Naive thymus-derived CD8-positive, alpha-beta T cell (primary cell): ENCODE measurements at places on chromosomes 3 and 15.

DNA sequence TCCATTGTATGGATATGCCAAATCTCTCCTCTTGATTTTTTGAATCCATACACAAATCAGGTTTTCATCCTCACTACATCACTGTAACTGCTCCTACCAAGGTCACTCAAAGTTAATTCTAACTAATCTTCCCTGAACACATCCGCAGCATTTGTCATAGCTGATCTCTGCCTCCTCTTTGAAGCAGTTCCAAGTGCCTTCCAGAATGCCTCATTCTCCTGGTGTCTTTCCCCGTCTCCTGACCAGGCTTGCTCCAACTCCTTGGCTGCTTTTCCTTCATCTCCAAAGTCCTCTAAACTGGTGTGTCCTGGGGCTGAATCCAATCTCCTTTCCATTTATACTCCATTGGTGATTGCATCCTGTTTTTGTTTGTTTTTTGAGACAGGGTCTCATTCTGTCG lies 26.8 kb downstream of the KLHDC8B start:
- no peak for DNase-seq

DNA sequence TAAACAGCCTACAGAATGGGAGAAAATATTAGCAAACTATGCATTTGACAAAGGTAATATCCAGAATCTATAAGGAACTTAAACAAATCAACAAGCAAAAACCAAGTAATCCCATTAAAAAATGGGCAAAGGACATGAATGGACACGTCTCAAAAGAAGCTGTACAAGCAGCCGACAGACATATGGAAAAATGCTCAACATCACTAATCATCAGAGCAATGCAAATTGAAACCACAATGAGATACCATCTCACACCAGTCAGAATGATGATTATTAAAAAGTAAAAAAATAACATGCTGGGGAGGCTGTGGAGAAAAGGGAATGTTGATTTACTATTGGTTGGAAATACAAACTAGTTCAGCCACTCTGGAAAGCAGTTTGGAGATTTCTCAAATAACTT lies 30.7 kb upstream of the PPM1L start:
- no peak for DNase-seq

- no peak for DNase-seq
Measured at GRCh38 chr3:12179441-12179840, 20.7 kb upstream of the TIMP4 start.

DNA sequence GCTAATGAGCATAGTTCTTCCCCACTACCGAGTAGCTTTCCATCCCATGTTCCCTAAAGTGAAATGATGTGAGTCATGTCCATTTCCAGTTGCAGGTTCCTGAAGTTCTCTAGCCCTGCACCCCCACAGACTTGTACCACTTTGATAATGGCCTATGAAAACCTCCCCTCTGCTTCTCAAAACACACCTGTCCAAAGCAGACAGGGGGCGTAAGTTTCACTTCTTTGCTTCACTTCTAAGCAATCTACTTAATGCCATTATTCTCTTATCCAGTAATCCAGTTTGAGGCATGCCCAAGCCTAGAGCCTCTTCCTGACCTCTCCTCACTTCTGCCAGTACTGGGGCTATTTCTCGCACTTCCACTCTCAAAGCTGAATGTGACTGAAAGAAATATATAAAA lies 305.1 kb downstream of the IGSF11 start:
- DNase-seq = no peak

DNA sequence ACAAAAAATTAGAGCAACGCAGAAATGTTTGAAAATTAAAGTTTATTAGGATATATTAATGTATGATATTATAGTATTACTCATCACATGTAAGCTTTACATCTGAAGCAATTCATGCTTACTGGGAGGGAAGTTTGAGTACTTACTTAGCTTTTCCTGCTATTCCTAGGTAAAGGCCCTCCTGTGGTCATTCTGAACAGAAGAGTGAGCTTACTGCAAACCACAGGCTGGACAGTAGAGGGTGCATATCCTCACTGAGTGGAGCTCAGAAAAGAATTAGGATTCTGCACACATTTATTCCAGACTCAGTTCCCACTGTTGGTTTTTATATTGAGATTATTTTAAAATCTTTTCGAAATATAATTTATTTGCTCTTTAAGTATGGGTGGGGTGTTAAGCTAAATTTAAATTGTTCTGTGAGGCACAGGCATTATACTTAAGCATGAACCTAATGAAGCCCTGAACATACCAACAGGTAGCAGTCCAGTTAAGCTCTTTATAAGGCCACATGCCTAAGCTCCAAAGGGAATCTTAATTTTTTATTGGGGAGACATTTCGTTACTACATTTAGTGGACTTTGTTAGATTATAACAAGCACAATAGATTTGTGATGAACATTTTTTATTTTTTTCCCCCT lies 10.2 kb downstream of the MRPS22 start:
- no peak for DNase-seq

GRCh38 chr3:159634483-159634882 lies 354.2 kb upstream of the IL12A start:
- no peak for DNase-seq

GRCh38 chr3:122908251-122908650 lies 113.4 kb downstream of the SLC49A4 start:
- no peak for DNase-seq

DNA sequence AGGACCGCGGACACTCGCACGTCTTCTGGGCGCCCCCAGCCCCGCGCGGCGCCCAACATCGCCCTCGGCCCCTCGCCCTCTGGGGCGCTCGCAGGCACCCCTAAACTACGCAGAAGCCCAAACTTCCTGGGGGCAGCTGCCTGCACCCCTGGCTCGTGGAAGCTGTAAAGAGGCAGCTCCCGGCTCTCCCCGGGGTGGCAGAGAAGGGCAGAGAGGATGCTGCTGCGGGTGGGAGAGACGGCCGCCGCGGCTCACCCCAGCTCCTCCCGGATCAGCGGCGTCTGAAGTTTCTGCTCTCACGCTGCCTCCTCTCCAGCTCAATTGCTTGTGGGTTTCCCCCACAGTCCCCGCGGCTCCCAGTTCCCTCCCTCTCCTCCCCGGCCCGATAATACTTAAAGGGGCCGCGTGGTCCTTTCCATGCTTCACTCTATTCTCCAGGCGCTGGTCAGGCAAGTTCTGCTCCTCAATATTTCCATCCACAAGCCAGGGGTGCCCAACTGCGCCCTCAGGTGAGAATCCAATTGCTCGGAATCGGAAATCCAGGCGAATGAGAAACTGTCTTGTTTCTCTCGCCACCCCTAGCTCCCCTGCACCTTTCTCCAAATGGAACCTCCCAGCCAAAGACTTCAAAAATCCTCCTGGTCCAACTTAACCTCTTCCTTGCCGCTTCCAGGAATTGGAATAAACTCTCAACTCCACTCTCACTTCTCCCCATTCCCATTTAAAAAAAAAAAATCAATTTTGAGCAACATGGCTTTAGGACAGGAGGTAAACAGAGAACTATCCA lies 748.5 kb downstream of the ROBO1 start:
- no peak for DNase-seq

DNA sequence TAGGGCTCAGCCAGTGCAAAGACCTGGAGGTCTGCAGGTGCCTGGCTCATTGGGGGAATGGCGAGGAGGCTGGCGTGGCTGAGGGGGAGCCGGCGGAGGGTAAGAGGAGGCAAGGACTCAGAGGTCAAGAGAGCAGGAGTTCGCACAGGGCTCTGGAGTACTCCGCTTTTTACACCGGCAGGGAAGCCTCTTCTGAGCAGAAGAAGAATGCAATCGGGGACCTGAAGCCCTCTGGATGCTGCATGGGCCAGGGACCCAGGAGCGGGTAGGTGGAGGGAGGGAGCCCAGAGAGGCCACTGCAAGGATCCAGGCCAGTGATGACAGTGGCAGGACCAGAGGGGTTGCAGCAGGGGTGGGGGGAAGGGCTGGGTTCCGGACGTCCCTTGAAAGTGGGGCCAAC lies 70.4 kb upstream of the TAMM41 start:
- no peak for DNase-seq

GRCh38 chr15:77195586-77195985 lies 124.7 kb upstream of the TSPAN3 start:
- DNase-seq = no peak

GRCh38 chr15:66859688-66860253 lies 157.7 kb downstream of the SMAD6 start:
- no peak for DNase-seq

GRCh38 chr15:68318008-68318835 lies 40.7 kb downstream of the FEM1B start:
- no peak for DNase-seq

DNA sequence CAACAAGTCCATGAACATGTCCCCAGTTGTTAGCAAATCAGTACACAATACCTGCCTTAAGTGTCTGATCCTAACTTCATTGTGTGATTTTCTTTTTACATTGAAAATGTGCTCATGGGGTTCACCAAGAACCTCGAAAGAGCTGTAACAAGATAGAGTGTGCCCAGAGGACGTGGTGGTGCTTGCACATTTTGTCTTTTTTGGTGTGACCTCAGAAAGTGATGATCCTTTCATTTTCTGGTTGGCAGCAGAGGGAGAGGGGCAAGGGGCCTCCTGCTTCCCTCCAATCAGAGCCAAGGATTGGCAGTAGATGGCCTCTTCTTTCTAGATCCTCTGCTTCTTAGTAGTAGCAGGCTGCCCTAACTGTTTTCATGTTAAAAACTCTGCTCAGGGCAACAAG lies 176.4 kb downstream of the OPA1 start:
- DNase-seq = no peak

- DNase-seq = no peak
Measured at GRCh38 chr3:159996018-159996417, 7.4 kb downstream of the IL12A start.

GRCh38 chr3:187242435-187242834 lies 45.1 kb downstream of the RTP1 start:
- DNase-seq = no peak

DNA sequence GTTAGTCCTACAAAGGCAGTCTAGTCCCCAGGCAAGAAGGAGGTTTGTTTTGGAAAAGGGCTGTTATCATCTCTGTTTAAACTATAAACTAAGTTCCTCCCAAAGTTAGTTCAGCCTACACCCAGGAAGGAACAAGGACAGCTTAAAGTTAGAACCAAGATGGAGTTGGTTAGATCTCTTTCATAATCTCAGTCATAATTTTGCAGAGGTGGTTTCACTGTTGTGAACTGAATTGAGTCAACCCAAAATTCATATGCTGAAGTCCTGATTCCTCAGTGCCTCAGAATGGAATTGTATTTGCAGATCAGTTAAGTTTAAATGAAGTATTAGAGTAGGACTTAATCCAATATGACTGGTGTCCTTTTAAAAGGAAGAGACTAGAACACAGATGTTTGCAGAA lies 101.0 kb upstream of the C3orf80 start:
- DNase-seq = no peak

DNA sequence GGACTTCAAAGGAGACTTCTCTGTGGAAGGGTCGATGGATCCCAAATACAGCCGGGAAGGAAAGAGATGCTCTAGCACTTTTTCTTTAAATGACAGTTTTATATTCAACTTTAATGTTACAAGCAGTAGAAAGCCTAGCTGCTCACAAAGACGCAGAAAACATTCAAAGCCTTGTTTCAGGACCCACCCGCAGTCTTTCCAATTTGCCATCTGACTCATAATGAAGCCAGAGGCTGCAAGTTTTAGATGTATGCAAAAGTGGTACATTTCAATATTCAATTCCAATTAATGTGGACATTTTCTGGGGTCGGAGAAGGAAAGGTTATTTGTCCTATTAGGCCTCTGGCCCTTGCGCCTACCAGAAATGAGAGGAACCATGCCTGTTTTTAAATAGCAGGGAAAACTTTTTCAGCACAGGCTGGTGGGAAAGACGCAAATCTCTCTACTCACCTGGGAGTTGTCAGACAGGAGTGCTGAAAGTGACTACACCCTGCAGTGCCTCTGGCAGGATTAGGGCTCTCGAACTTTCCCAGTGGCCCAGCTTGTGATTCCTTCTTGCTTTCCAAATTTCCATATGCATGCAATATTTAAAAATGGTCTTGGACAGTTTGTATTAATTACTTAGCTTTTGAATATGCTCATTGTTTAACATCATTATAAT lies 117.4 kb upstream of the MBNL1 start:
- DNase-seq = no peak

DNA sequence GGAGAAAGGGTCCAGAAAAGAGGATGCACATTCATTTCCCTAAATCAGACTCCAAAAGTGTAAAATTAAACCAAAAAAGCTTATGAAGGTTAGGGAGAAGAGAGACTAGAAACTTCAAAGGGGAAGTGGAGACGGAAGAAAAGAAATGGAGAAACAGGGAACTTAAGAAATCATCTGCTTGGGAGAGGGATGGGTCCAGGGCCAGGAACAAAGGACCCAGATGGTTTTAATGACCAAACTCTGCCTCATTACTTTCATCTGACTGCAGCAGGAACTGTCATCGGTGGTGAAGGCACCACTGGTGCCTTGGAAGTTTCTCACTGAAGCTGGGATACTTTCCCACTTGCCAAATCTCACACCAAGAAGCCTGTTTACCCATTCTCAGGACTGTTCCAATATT lies 70.5 kb upstream of the SLC4A7 start:
- no peak for DNase-seq

DNA sequence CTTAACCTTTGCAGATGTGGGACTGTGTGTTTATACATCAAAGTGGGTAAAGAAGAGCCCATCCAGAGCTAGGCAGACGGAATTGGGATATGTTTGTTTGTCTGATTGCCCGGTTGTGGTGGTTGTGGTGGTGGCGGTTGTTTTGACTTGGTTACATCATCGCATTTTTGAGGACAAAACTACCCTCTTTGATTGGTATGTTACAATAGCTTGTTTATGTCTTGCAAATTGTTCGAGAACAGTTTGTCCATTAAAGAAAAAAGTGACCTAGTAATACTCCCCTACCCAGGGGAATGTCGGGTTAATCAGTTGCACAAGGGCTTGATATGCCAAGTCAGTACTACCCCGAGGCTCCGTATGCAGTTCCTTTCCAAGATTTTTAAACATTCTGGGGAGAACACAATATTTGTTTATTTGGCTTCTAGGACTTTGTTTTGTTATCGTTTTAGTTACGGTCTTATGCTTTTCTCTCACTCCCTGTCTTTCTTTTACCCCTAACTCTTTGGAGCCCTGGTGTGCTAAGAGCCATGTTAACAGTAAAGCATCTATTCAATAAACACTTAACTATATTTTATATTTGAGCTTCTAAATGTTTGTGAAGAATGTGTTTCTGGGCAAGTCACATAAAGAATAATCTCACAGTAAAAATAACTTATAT lies 315.4 kb downstream of the LPP start:
- DNase-seq = no peak

GRCh38 chr15:59501597-59501996 lies 63.6 kb downstream of the FAM81A start:
- DNase-seq = no peak

GRCh38 chr3:136678981-136679380 lies 73.2 kb downstream of the STAG1 start:
- no peak for DNase-seq

DNA sequence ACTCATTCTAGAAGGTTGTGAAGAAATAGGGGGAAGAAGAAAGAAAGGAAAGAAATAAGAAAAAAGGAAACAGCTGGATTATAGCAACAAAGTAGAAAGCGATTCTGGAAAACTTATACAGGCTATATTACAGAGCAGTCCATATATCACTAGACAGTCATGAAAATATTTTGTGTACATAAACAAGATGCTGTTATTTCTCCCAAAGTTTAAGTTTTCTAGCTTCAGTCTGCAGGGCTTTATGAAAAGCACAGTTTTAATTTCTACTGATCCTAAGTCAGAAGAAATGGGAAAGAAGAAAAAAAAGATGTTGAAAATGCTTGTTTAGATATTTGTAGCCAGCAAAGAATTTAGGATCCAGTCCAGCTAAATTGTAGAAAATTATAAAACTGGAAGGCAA lies 321.4 kb upstream of the NDN start:
- no peak for DNase-seq
